ENCODE measurements at places on chromosomes 13 and 19.

DNA sequence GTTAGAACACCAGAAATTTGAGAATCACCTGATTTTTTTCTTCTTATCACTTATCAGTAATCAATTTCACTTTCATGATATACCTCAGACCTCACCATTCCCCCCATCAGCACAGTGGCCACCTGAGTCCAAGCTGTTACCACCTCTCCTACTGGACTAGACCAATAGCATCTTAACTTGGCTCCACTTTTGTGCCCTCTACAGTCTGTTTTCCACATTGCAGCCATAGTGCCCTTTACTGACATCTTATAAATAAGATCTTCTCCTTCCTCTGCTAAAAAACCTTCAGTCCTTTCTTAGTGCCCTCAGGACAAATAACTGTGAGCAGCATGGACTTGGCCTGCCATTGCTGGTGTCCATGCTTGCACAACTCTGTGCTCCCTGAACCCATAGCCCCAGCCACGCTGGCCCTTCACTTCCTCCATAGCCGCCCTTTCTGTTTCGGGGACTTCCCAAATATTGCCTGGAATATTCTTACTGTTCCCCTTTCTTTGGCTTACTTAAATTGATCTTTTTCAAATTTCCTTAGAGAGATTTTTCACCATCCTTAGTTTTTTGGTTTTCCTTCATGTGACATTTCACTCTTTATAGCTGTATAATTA, 380.8 kb downstream of the LMO7 start:
- DNase-seq: peak; percentile 40

GRCh38 chr13:75825594-75825993, 189.5 kb downstream of the LMO7 start:
- DNase-seq: no peak

DNA sequence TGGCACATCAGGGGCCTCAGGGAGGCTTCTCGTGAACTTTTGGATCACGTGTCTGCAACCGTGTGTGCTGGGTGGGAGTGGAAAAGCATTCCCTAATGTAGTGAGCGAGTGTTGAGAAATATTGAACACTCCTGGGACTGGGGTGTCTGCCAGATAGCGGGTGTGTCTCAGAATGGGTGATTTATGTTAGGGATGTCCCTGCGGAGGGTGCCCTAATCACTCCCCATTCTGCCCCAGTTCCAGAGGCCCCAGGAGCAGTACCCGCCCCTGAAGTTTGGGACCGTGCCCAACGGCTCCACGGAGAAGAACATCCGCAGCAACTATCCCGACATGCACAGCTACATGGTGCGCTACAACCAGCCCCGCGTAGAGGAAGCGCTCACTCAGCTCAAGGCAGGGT, 24.2 kb upstream of the GRWD1 start:
- DNase-seq: no peak

DNA sequence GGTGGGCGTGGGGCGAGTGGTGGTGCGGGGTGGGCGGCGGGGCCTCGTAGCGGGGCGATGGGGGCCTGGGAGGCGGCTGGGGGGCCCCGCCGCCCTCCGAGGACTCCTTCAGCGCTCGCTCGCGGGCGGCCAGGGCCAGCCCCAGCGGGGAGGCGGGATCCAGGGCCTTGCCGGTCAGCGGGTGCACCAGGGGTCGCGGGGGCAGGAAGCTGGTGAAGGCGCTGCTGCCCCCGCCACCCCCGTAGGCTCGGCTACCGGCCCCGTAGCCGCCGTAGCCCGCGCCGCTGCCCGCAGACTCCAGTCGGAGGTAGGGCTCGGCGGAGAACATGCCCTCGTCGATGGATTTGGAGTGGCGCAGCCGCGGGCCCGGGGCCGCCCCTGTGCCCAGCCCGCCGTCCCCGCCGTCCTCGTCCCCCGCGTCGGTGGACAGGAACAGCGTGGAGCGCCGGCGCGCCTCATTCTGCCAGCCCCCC, 18.6 kb downstream of the C19orf81 start:
- no peak for DNase-seq

GRCh38 chr13:92843549-92843948, 383.1 kb upstream of the GPC6 start:
- DNase-seq: peak; percentile 73
